SW 1271 (cell line): ENCODE measurements at places on chromosomes 16 and 17.

DNA sequence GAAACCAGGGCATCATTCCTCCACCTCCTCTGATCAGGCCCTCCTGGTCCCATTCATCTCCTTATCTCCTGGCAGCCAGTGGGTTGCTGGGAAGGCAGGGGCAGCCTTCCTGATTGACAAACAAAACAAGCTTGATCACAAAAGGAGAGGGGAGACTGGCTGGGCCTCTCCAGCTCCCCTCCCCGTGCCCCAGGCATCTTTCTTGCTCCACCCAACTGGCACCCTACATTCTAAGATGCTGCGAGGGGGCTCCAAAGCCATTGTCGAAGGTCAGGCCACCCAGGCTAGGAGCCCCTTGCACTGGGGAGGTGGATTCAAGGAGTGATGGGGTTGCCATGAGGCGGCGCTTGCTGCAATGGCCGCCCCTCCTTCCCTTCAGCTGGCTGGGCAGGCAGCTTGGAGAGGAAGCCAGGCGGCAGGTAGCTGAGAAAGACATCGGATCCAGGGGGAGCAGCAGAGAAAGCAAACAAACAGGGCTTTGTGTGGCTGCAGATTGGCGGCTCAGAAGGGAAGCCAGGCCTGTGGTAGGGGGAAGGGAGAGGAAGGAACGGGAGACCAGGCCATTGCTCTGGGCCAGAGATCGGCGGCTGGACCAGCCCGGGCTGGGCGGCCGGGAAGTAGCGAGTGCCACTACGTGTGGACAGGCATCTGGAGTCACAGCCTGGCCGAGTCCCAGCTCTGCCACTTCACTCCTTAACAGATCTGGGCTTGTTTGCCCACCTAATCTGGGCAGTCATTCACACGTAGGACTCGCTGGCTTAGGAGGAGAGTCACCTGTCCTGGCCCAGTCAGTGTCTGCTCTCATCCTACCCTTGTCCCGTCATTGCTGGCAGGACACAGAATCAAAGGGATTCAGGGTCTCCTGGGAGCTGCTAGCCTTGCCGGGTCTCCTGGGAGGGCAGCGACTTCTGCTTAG is 12.3 kb downstream of the RAI1 start:
- DNase-seq = peak; percentile 36

DNA sequence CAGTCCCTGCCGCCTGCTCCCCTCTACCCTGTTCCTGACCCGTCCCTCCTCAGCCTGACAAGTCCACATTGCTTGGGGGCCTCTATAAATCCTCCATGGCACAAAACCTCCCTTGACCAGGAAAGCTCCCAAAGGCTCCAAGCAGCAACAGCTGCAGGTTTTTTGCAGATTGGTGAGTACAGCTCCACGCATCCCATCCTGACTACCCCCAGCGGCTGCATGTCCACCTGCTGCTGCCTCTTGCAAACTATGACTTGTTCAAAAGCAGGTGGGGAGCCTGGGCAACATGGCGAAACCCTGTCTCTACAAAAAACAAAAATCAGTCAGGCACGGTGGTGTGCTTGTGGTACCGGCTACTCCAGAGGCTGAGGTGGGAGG is 122.8 kb downstream of the ANKRD11 start:
- DNase-seq = no peak

DNA sequence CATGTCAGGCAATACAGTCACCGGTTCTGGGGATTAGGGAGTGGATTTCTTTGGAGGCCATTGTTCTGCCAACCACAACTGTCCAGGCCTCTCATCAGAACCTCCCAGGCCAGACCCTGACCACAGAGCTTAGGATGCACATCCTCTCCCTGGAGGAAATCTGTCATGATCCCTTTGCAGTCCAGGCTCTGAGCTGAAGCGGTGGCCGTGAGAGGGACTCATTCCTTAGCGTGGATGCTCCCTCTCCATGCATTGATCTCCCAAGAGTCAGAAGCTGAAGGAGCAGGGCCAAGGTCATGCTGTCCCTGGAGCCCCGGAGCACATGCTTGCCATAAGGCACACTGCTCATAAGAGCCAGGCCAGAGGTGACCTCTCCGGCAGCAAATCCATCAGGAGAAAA is 181.4 kb downstream of the COPRS start:
- DNase-seq = no peak

- DNase-seq = no peak
Observed at GRCh38 chr16:11258553-11259492, 2.8 kb upstream of the SOCS1 start.

DNA sequence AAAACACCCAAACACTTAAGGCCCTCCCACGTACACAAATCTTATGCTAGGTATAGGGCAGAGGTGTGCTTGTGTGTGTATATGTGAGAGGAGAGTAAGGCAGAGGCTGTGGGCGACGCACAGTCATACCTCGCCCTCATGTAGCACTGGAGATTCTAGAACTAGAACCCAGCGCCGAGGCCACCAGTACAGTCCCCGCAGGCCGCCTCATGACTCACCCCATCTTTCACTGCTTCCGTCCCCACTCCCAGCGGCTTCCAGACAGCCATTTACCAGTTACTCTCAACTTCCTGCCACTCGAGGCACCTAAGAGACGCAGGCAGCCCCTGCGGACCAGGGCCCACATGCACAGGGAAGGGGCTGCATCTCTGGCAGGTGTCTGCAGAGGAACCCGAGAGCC is 23.2 kb upstream of the CYTH1 start:
- no peak for DNase-seq

- DNase-seq = peak; percentile 47
Observed at GRCh38 chr17:81601525-81602120, 35.3 kb downstream of the NPLOC4 start.

GRCh38 chr17:17044846-17045561 is 2.7 kb downstream of the MPRIP start:
- DNase-seq = no peak

GRCh38 chr16:79261481-79261940 is 339.0 kb downstream of the MAF start:
- DNase-seq = no peak
